ENCODE measurements at places on chromosomes 12 and 14. TPM values are rescaled to one million over a fixed set of nuclear protein-coding genes. Genes with fewer than 3 reads are reported as not detected.
A peak's percentile ranks its signal among the peaks of the same experiment; 100 is the strongest.

GRCh38 chr14:102363182-102363943, 622 bp downstream of the TECPR2 start:
- DNase-seq = peak; percentile 67

- DNase-seq = no peak
Observed at GRCh38 chr14:60575008-60575407, 66.1 kb downstream of the SIX6 start.

DNA sequence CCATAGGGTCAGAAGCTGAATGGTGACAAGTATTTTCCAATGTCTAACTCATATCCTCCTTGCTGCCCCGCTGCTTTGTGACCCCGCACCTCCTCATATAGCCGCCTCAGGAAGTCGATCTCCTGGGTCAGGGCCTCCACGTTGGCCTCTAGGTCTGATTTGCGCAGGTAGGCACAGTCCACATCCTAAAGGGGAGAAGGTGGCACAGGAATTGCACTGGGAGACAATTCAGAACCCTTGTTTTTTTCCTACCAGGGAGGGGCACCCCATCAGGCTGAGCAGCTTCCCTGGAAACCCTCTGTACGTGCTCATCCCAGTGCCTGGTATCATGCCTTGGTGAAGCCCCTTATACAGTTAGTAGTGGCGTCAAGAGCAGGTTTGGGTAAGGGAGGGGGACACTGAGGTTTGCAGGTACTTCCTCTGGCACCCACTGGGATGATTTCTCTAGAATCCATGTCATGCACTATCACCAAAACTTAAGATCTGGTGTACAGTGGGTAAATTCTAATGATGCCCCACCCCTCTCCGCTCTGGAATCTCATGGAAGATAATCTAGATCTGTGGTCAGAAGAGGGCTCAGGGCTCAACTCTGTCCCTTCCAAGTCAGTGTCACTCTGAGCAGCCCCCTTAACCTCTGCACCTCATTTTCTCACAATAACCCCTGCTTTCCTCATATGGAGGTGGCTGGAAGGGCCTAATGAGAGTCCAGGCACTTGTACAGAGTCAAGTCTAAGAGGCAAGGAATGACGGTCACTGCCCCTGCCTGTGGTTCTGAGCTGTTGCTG, 20.1 kb upstream of the KRT86 start:
- DNase-seq = no peak

- DNase-seq = no peak
Observed at GRCh38 chr12:52585946-52586345, 12.3 kb upstream of the KRT74 start.

The KRT74 gene
- not detected for total RNA-seq

- DNase-seq = no peak
Observed at GRCh38 chr12:131729254-131729955, 18.5 kb downstream of the SFSWAP start.

- no peak for DNase-seq
Observed at GRCh38 chr12:111954969-111955368, 58.0 kb downstream of the TMEM116 start.

The EIF2B1 gene
- 70.9 TPM for total RNA-seq

DNA sequence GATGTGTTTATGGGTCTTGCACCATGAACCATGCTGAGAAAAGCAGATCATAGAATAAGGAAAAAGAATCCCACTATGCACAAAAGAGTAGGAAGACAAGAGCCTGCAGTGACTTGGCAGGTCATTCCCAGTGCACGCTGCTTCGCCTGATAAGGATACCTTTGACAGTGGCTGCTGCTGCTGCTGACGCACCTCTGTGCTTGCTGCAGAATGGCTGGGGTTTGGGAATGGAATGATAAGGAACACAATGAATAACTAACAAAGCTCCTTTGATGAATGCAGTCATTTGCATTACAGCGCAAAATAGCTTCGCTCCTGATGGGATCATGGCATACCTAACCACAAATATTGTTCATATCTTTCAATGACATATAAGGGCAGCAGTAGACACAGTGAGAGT, 278.7 kb downstream of the PDZRN4 start:
- no peak for DNase-seq
